Osteoblast (primary cell): ENCODE measurements at places on chromosomes 4 and X. TPM values are rescaled to one million over a fixed set of nuclear protein-coding genes. Genes with fewer than 3 reads are reported as not detected.

Gene DSPP
- not detected in 2 replicates for total RNA-seq

Gene HS6ST2
- total RNA-seq = under 0.01 TPM in 1 of 2 replicates, not detected in the other

Gene NPY1R
- total RNA-seq = under 0.01 TPM in 2 replicates

Gene NOX1
- not detected in 2 replicates for total RNA-seq

Gene PNMA6F
- not detected in 2 replicates for total RNA-seq

Gene L1CAM
- total RNA-seq = under 0.01 TPM in 2 replicates

Gene PCDH7
- total RNA-seq = 0.72 and 3.8 TPM in 2 replicates

Gene PAK3
- total RNA-seq = 1.4 and 2.4 TPM in 2 replicates

GRCh38 chr4:138488533-138488932 is 246.4 kb upstream of the SLC7A11 start:
- no peaks in the 10 kb centered on the region for H3K27me3 ChIP-seq
- DNase-seq = no peak
- H3K4me1 ChIP-seq = no peaks in the 10 kb centered on the region
- no peak overlapping the region for H3K27ac ChIP-seq
- H3K36me3 ChIP-seq = no peaks in the 10 kb centered on the region

DNA sequence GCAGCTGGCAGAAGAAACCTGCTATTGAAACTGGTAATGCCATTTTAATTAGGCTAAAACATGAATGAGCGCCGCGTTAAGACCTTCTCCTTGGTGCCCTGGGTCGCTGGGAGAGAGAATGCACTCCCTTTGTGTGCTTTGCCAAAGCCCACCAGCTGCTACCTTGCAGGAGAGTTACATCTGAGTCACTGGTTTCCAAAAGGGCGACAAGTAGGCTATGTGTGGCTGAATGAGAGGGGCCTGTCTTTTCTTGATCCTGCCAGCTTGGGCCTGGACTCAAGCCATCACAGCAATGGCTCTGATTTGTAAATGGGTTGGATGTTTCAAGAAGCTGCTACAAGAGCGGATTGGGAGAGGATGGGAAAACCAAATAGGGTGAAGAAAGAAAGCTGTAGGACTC is 81.5 kb downstream of the NHS start:
- no peak overlapping the region for H3K27ac ChIP-seq
- no peaks in the 10 kb centered on the region for H3K36me3 ChIP-seq
- peaks cover 12% of the 10 kb centered on the region for H3K4me1 ChIP-seq
- H3K27me3 ChIP-seq = no peaks in the 10 kb centered on the region
- no peak for DNase-seq
- H3K4me3 ChIP-seq = no peak overlapping the region

DNA sequence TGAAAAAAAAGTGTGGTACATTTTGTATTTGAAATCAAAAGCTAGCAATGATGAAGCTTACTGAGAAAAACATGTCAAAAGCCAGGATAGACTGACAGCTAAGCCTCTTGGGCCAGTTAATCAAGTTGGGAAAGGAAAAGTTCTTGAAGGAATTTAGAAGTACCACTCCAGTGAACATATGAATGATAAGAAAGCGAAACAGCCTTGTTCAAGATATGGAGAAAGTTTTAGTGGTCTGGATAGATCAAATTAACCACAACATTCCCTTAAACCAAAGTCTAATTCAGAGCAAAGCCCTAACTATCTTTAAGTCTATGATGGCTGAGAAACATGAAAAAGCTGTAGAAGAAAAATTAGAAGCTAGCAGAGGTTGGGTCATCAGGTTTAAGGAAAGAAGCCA is 268.3 kb downstream of the PDHA2 start:
- no peaks in the 10 kb centered on the region for H3K27me3 ChIP-seq
- no peak for DNase-seq
- no peaks in the 10 kb centered on the region for H3K36me3 ChIP-seq
- no peak overlapping the region for H3K27ac ChIP-seq
- no peak overlapping the region for H3K4me3 ChIP-seq

GRCh38 chrX:140933016-140933415 is 69.4 kb upstream of the SPANXB1 start:
- H3K27ac ChIP-seq = no peak overlapping the region
- no peak overlapping the region for H3K4me3 ChIP-seq

GRCh38 chr4:140344621-140345020 is 28.8 kb upstream of the SCOC start:
- H3K36me3 ChIP-seq = no peaks in the 10 kb centered on the region
- H3K4me1 ChIP-seq = no peaks in the 10 kb centered on the region
- peaks cover 14% of the 10 kb centered on the region for H3K27me3 ChIP-seq
- no peak overlapping the region for H3K27ac ChIP-seq
- peak overlapping the region; percentile 34 for H3K4me3 ChIP-seq

DNA sequence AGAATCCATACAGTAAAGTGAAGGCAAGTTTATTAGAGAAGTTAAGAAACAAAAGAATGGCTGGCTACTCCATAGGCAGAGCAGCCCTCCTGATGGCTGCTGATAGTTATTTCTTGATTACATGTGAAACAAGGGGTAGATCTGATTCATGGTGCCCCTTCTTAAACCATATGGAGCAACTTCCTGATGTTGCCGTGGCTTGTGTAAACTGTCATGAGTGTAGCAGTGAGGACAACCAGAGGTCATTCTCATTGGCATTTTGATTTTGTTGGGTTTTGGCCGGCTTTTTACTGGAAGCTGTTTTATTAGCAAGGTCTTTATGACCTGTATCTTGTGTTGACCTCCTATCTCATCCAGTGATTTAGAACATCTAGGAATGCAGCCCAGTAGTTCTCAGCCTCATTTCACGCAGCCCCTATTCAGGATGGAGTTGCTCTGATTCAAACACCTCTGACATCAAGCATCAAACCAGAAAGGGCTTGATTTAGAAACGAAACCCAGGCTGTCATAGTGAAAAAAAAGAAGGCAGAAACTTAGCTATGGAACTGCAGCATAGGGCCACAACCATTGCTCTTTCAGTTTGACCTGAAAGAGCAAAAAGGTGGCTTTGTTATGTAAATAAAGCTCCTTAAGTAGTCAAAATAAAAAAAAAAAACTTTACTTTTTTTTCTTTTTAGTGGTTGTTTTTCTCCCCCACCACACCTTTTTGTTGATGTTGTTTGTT is 37.8 kb downstream of the SPCS3 start:
- H3K36me3 ChIP-seq = no peaks in the 10 kb centered on the region
- H3K4me3 ChIP-seq = no peak overlapping the region

DNA sequence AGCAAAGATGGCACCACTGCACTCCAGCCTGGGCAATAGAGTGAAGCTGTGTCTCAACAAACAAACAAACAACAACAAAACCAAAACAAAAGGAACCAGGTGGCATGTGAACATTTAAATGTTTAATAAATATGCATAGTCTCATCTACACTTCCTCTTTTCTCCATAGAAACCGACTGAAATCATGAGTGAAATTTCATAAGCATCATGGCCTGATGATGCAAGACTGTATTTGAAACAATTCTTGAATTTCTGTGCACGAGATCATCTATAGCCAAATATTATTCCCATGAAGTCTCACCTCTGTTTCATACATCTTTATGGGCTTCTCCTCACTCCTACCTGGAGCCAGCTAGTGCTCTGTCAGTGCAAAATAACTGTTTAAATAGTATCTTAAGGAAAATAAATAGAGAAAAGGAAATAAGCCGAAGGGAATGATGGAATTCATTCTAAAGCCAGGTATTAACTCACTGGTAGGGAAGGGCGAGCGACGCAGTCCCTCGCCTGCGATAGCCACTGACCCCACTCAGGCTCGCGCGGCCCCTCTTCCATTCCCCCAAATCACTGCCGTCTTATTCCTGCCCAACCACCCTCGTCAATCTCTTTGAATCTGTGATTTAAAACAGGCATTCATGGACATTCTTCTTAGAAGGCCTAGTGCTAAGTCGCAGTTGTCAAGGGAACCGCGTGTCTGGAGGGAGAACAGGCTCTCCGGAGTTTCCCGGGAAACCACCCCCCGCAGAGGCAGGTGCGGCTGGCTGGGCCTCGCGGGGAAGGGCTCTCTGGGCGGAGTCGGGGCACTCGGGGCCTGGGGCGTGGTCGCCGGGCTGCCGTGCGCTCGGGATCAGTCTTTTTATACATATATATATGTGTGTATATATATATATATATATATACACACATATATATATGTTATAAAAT is 52.4 kb upstream of the TRIM2 start:
- H3K27ac ChIP-seq = no peak overlapping the region
- no peaks in the 10 kb centered on the region for H3K36me3 ChIP-seq
- no peak overlapping the region for H3K4me3 ChIP-seq
- no peak for DNase-seq

- no peaks in the 10 kb centered on the region for H3K4me1 ChIP-seq
- H3K36me3 ChIP-seq = no peaks in the 10 kb centered on the region
- no peak overlapping the region for H3K27ac ChIP-seq
- H3K4me3 ChIP-seq = no peak overlapping the region
- H3K27me3 ChIP-seq = no peaks in the 10 kb centered on the region
Measured at GRCh38 chrX:94492541-94492940, 818.5 kb downstream of the FAM133A start.

GRCh38 chrX:72652082-72652481 is 62.0 kb downstream of the PHKA1 start:
- H3K4me1 ChIP-seq = no peaks in the 10 kb centered on the region
- H3K4me3 ChIP-seq = no peak overlapping the region
- H3K27me3 ChIP-seq = peaks cover 7% of the 10 kb centered on the region

DNA sequence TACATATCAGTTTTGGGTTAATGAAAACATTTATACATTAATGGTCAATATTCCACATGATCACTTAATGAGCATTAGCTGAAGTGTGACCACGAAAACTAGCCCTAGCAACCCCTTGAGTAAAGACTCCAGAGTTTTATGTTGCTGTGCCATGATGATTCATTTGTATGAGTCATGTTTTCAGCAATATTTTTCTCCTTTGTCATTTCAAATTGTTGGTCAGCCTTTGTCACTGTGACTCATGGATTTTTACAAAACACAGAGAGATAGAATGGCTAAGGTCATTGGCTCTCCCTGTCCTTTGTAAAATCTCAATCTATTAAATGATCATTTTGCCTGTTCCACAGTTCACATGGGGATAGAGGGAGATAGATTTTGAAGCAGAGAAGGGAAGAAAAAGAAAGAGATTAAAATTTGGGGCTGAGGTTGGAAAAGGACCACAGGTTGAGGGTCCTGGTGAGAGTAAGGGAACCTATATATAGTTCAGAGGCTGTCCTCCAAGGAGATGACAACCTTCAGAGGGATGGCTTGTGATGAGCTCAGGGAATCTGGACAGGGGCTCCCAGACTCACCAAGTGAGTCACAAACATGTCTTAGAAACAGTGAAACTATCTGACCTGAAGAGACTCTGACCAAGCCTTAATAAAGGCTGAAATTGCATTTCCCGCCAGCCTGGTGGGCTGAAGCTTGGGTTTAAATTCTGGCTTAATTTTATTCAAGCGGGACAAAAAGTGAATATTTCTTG is 25.6 kb downstream of the NR0B1 start:
- peaks cover 15% of the 10 kb centered on the region for H3K4me1 ChIP-seq
- peak overlapping the region; percentile 90 for H3K27ac ChIP-seq
- no peak for DNase-seq
- no peaks in the 10 kb centered on the region for H3K27me3 ChIP-seq

DNA sequence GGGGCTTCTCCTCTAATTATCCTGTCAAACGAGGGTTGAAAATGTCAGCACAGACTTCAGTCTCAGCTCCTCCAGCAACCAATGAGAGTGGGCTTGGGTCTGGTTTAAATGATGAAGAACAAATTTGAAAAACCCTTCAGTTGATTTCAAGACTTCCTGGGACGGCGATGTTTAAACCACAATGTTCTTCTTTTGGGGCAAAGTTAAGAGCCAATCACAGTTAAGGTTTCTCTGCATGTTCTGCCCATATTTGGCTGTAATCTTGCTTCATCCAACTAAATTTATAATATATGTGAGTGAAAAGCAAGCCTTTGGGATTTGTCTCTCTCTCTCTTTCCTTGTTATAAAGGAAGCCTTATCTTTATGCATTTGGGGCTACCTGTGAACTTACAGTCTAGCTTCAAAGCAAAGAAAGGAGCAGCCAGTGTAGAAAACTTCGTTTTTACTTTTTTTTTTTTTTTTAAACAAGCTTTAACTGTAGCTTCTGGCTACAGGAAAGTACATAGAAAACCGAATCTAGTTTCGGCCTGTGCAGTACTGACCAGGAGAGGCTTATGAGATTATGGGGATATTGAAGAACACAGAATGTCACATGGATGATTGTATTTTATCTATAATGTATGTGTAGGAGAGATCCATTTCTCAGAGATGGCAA is 46.8 kb upstream of the FAM9C start:
- no peak for DNase-seq
- H3K36me3 ChIP-seq = no peaks in the 10 kb centered on the region
- peaks cover 7% of the 10 kb centered on the region for H3K4me1 ChIP-seq
- no peaks in the 10 kb centered on the region for H3K27me3 ChIP-seq
- no peak overlapping the region for H3K4me3 ChIP-seq

- no peaks in the 10 kb centered on the region for H3K27me3 ChIP-seq
- H3K4me1 ChIP-seq = peaks cover 14% of the 10 kb centered on the region
- H3K36me3 ChIP-seq = no peaks in the 10 kb centered on the region
- H3K27ac ChIP-seq = no peak overlapping the region
- H3K4me3 ChIP-seq = no peak overlapping the region
- DNase-seq = no peak
Measured at GRCh38 chr4:183988874-183989273, 83.8 kb downstream of the STOX2 start.

DNA sequence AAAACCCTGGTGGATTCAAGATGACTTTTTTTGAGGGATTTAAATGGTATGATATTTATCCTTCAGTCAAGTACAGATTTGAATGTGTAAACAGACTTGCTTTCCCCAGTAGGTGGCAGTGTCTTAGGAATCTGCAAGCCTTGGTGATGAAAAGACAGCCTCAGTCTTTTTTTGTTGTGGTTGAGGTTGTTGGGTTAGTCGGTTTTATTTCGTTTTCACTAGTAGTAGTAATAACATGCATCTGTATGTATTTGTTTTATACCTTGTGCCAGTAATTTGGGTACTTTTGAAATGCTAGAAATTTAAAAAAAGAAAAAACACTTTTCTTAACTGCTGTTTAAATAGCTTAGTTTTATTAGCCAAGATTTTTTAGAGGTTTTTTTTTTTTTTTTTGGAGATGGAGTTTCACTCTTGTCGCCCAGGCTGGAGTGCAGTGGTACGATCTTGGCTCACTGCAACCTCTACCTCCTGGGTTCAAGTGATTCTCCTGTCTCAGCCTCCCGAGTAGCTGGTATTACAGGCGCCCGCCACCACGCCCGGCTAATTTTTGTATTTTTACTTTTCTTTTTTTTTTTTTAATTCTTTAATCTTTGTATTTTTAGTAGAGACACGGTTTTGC is 39.2 kb downstream of the COPS4 start:
- peak; percentile 73 for DNase-seq
- peaks cover 13% of the 10 kb centered on the region for H3K4me1 ChIP-seq
- H3K27ac ChIP-seq = no peak overlapping the region
- peaks cover 2% of the 10 kb centered on the region for H3K36me3 ChIP-seq
- H3K27me3 ChIP-seq = no peaks in the 10 kb centered on the region

GRCh38 chr4:10239982-10240654 is 123.5 kb upstream of the WDR1 start:
- H3K4me1 ChIP-seq = no peaks in the 10 kb centered on the region
- no peaks in the 10 kb centered on the region for H3K36me3 ChIP-seq
- no peak overlapping the region for H3K27ac ChIP-seq
- peaks cover 3% of the 10 kb centered on the region for H3K27me3 ChIP-seq
- DNase-seq = no peak

GRCh38 chr4:121375262-121375661 is 5.6 kb downstream of the QRFPR start:
- H3K4me3 ChIP-seq = no peak overlapping the region
- H3K27ac ChIP-seq = no peak overlapping the region
- no peak for DNase-seq
- no peaks in the 10 kb centered on the region for H3K4me1 ChIP-seq
- H3K36me3 ChIP-seq = no peaks in the 10 kb centered on the region
- peaks cover 36% of the 10 kb centered on the region for H3K27me3 ChIP-seq

- no peaks in the 10 kb centered on the region for H3K36me3 ChIP-seq
- no peak overlapping the region for H3K27ac ChIP-seq
- peaks cover 19% of the 10 kb centered on the region for H3K4me1 ChIP-seq
- DNase-seq = no peak
Measured at GRCh38 chrX:18997916-18998315, 14.0 kb upstream of the PHKA2 start.
